GM12891 (cell line): ENCODE measurements at places on chromosomes 1 and 21.

- DNase-seq = no peak
Measured at GRCh38 chr1:230694991-230695390, 18.9 kb downstream of the AGT start.

DNA sequence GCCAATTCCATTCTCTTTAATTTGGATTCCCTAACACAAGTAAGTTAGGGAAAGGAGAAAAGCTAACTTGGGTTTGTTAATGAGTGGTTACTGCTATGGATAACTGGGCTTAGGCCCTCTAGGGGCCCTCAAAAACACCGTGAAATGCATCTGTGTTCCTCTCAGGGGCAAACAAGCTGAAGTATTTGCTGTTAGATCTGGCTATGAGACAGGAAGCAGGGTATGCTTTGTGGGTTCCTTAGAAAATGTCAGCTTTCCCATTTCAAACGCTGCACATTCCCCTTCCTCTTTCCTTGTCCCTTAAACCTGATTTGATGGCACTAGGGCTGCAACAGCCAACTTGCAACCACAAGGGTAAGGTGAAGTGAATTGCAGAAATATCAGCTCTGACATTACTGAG, 5.7 kb upstream of the CAP1 start:
- DNase-seq = no peak

DNA sequence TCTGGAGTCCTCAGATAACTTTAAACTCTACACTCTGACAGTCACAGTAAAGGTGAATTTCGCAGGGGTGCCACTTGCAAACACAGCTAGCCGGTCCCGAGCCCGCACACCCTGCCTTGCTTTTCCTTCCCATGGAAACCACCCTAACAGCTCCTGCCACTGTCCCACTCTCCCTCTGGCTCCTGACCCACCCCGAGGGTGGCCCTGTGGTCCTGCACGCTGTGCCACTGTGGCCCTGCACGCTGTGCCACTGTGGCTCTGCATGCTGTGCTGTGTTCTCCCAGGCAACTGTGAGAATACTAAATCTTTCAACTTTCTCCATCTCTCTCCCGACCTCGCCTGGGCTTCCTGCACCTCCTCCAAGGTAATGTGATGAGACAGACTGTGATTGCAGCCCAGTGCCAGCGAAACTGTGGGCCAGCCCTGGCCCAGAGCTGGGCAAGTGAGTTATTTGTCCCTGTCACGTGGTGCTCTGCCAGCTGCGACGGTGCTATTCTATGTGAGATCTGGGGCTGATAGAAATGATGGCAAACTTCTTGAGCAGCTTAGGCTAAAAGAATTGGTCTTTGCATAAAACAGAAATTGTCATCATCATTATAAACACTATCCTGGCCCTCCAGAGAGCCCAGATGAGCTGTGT, 63.4 kb upstream of the TARBP1 start:
- no peak for DNase-seq

- DNase-seq = no peak
Measured at GRCh38 chr21:41813226-41813625, 46.4 kb upstream of the RIPK4 start.

DNA sequence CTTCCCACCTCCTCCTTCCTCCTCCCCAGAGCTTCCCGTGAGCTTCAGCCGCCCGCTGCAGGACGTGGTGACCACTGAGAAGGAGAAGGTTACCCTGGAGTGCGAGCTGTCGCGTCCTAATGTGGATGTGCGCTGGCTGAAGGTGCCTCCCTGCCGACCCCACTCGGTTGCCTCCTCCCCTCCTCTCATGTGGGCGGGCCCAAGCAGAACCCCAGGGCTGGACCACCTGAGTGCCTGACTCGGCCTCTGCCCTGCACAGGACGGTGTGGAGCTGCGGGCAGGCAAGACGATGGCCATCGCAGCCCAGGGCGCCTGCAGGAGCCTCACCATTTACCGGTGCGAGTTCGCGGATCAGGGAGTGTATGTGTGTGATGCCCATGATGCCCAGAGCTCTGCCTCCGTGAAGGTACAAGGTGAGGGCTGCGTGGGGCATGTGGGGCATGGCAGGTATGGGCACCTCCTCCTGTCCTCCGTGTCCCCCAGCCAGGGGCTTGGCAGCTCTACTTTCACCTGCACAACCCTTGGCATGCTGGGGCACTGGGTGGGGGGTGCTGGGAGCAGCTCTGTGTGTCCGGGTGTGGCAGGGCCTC, 69.2 kb downstream of the OBSCN start:
- DNase-seq = no peak
